EL (cell line): ENCODE measurements at places on chromosomes 6 and 20.

DNA sequence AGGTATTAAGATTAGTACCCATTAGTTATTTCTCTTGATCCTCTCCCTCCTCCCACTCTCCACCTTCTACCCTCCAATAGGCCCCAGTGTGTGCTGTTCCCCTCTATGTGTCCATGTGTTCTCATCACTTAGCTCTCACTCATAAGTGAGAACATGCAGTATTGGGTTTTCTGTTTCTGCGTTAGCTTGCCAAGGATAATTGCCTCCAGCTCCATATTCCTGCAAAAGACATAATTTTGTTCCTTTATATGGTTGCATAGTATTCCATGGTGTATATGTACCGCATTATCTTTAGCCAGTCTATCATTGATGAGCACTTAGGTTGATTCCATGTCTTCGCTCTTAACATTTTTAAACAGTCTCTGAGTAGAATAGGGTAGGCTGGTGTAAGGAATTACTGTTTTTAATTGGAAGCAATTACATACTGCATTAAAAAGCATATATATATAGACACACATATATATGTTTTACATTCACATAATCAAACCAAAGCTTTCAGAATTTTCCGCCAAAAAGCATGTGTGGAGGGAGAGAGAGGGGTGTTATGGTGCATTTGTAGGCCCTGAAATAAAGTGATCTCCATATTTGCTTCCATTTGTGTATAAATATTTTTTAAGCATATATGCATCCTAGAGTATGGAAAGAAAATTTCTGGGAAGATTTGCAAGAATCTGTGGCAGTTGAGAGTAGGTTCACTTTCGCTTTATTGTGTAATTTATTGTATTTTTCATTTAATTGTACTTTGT is 709 bp upstream of the ANKEF1 start:
- DNase-seq = no peak

GRCh38 chr6:150352321-150353296 is 16.2 kb upstream of the IYD start:
- DNase-seq = peak; percentile 80

DNA sequence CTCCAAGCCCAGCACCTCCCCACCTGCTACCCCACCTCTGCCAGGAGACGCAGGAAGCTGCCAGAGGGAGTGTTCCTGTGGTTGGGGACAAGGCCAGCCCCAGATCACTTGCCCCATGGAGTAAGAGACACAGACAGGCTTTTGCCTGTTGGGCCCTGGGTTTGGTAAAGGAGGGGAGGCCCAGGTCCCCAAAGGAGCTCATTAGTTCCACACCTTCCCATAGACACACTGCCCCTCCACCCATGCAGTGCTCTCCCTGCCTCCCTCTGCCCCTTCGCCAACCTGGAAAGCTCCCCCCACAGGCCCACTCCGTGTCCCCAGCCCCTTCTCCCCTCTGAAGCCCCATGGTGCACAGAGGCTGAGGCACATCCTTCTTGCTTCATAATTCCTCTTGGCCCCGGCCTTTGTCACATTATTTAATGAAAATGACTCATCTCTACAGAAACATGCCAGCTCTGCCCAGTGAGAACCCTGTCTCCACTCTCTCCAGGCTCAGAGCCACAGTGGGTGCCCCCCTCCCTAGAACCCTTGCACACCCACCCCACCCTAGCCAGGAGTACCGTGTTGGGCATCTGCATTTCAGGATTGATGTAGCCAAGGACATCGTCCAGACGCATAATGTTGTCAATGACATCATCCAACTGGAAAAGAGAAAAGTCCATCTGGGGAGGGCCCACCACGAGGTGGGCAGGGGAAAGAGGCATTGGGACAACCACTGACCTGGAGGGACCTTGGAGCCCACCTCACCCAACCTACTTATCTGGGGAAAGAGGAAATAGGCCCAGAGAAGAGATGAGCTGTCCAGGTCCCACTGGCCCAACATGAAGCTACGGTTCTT is 46.0 kb downstream of the TFEB start:
- DNase-seq = peak; percentile 54

- no peak for DNase-seq
These were observed 98.3 kb downstream of the EDN3 start for GRCh38 chr20:59398537-59399205.

DNA sequence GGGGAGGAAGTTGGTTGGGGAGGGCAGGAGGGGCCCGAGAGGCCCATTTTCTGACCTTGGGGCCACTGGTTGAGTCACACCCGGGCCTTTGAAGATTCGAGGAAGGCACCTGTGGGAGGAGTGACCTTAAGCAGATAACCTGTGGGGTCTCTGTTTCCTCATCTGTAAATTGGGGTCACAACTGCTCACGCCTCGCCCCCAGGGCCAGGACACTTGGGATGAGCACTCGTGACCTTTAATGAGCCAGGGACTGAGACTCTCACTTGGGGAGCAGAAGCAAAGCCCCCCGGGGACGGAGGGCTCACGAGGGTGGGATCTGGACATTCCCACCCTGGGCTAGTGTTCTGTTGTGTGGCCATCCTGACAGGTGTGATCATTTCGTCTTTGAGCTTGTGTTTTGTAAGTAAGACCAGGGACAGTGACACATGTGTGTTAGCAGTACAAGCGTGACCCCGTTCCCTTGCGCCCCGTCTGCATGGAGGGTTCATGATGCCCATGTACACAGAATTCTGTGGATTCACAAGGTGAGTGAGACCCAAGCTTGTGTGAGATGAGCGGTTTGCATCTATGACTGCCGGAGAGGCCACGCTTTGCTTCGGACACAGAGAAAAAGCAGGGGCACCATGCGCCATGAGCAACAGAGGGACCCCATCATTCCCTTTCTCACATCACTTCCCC is 79.3 kb upstream of the PMEPA1 start:
- DNase-seq = no peak

- no peak for DNase-seq
These were observed 584.2 kb downstream of the CD109 start for GRCh38 chr6:74280130-74280692.

DNA sequence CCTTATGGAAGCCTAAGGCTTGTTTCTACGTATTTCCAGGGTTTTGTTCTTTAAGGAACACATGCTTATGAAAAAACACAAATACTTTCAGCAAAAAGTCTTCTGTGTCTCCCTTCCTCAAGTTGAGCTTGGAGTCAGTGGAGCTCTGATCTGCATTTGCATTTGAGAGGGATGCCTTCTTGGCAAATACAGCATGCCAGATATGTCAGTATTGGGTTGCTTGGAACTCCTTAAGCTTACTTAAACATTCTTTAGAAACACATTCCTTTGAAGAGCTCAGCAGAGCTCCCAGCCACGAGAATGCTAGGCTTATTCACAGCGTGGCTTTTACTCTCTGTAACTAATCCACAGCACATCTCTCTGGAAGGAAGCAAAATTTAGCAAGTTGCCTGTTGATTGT is 68.3 kb downstream of the ANKRD6 start:
- DNase-seq = no peak

GRCh38 chr20:24813936-24814335 is 135.1 kb upstream of the CST7 start:
- DNase-seq = no peak

DNA sequence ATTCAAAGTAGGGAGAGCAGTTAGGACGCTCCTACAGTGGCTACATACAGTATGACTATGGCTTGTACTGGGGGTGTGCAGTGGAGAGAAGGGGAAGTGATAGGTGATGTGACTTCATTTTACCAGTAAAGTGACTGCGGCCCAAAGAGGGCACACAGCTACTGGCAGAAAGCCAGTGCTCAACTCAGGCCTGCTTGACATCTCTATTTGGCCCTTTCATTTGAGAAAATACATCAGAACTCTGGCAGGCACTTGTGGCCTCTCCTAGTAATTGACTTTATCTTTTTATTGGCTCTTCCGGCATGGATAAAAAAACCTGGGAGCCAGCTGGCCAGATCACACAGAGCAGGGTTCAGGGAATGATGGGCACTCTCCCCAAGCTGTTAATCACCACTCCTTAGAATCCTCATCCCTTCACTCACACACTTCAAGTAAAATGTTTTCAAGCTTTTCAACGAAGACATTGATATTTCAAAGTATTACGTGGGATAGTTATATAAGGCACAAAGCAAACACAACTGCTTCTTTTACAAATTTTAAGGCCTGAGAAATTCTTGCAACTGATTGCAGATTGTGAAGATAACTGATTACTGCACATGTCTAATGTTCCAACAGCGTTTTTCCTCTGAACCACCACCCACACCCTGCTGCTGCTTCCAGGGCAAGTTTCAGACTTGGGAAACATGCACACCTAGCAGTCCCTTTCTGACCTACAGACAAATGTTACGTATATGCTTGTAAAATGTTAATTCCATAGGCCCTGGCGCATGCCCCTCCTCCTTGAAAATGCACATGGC is 73.5 kb downstream of the TNFRSF21 start:
- no peak for DNase-seq

- DNase-seq = peak; percentile 38
These were observed 15.0 kb downstream of the ALDH8A1 start for GRCh38 chr6:134934793-134935485.

GRCh38 chr6:138607478-138608433 is 108.5 kb upstream of the NHSL1 start:
- no peak for DNase-seq

DNA sequence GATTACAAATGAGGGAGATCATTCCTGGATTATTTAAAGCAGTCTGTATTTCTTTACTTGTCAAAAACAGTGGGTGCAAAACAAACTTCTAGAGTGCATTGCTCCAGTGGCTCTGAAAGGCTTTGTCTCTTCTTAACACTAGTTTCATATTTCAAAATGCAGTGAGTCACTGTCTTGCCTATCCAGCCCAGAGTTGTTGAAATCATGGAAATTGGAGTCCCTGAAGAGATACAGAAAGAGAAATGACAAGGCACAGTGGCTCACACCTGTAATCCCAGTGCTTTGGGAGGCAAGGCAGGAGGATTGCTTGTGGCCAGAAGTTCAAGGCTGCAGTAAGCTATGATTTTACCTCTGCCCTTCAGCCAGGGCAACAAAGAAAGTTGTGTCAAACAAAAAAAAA is 11.3 kb downstream of the SLC2A12 start:
- peak; percentile 41 for DNase-seq

- DNase-seq = no peak
These were observed 13.4 kb downstream of the EPB41L2 start for GRCh38 chr6:131049608-131050007.

GRCh38 chr20:3922223-3922982 is 33.2 kb downstream of the PANK2 start:
- DNase-seq = no peak

- DNase-seq = no peak
These were observed 340.4 kb downstream of the TPBG start for GRCh38 chr6:82704045-82704444.

GRCh38 chr6:83633149-83633548 is 75.8 kb downstream of the SNAP91 start:
- no peak for DNase-seq

- DNase-seq = no peak
These were observed 142.2 kb downstream of the CDH4 start for GRCh38 chr20:61394088-61394799.

DNA sequence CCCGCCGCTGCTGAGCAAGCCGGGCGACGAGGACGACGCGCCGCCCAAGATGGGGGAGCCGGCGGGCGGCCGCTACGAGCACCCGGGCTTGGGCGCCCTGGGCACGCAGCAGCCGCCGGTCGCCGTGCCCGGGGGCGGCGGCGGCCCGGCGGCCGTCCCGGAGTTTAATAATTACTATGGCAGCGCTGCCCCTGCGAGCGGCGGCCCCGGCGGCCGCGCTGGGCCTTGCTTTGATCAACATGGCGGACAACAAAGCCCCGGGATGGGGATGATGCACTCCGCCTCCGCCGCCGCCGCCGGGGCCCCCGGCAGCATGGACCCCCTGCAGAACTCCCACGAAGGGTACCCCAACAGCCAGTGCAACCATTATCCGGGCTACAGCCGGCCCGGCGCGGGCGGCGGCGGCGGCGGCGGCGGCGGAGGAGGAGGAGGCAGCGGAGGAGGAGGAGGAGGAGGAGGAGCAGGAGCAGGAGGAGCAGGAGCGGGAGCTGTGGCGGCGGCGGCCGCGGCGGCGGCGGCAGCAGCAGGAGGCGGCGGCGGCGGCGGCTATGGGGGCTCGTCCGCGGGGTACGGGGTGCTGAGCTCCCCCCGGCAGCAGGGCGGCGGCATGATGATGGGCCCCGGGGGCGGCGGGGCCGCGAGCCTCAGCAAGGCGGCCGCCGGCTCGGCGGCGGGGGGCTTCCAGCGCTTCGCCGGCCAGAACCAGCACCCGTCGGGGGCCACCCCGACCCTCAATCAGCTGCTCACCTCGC is 1.5 kb downstream of the ARID1B start:
- peak; percentile 56 for DNase-seq

GRCh38 chr6:55047451-55048044 is 126.8 kb upstream of the HCRTR2 start:
- DNase-seq = no peak

- DNase-seq = no peak
These were observed 75.4 kb upstream of the KCNG1 start for GRCh38 chr20:51098284-51098810.

DNA sequence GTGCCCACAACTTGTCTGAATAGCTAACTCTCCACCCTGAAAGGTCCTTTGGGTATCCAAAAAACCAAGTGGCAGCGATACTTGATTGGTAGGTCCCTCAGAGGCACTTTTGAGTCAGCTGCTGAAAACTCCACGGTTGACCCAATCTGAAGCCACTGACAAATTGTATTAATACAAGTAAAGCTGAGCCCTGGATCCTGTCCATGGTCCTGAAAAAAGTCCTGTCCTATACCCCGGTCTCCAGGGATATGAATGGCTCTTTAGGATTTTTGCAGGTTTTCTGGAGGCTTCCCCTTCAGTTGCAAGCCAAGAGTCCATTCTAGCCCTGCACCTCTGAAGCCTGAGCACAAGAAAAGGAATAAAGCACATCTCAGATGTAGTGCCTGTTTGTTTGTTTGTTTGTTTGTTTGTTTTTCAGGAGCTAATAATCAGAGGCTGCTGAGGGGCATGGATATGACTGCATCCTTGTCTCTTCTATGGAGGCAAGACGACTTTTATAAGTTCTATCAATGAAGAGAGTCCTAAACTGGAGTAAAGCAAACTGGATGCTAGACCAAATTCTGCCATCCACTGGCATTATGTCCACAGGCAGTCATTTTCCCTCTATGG is 1.7 kb upstream of the SLC12A5 start:
- peak; percentile 48 for DNase-seq

DNA sequence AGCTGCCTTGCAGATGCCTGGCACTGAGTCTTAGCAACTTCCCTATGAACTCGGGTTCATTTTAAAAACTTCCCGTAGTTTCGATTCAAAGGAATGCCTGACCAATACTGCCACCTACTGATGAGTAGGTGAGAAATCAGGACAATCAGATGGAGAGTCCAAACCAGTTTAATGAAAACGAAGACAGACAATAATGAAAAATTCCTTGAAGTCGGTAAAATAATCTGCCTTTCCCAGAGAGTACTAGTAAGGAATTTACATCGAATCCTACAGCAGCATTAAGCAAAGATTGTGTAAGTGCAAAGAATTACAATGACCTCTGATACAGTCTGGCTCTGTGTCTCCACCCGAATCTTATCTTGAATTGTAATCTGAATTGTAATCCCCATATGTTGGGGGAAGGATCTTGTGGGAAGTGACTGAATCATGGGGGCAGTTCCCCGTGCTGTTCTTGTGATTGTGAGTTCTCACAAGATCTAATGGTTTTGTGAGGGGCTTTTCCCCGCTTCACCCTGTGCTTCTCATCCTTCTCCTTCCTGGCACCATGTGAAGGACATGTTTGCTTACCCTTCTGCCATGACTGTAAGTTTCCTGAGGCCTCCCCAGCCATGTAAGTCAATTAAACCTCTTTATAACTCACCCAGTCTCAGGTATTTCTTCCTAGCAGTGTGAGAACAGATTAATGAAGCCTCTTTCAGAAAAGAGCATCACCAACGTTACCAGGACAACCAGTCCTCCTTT is 134.4 kb downstream of the ARHGAP18 start:
- DNase-seq = peak; percentile 72
